Mucosa of gallbladder (tissue), 1 donor: ENCODE measurements at places on chromosomes 3 and 15. TPM values are rescaled to one million over a fixed set of nuclear protein-coding genes. Genes with fewer than 3 reads are reported as not detected.

ACAD9 gene
- 38.7 TPM for total RNA-seq

IL1RAP gene
- total RNA-seq: 35.4 TPM

ALPK3 gene
- 7.6 TPM for total RNA-seq

FAM43A gene
- total RNA-seq: 8.9 TPM

FBLN2 gene
- 44.3 TPM for total RNA-seq

ISLR2 gene
- 1.8 TPM for total RNA-seq

LIPH gene
- total RNA-seq: 34.0 TPM

GALNT15 gene
- total RNA-seq: 3.9 TPM

ACSBG1 gene
- total RNA-seq: 0.83 TPM

ABHD6 gene
- 23.4 TPM for total RNA-seq

GP5 gene
- 0.17 TPM for total RNA-seq

GRCh38 chr3:124097362-124098131, 105.6 kb upstream of the ROPN1 start:
- no peak for DNase-seq

GRCh38 chr3:169122416-169122815, 541.1 kb downstream of the MECOM start:
- DNase-seq: no peak

DNA sequence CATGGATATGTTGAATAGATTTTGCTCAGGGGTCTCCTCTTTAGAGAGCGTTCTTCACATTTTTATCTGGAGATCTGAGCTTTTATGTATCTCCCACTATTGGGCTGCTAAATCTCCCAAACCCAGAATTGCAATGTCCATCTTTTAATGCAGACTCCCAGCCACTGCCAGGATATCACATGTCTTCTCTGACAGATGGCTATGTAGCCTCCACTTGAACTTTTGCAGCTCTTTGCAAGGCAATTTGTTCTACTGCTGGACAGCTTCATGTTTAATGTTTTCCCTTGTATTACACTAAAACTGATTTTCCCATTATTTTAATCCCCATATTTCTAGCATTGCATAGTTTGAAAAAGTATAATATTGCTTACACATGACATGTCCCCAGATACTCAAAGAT, 177.2 kb downstream of the LPP start:
- DNase-seq: no peak

GRCh38 chr3:24886501-24886900, 391.9 kb upstream of the THRB start:
- DNase-seq: no peak

DNA sequence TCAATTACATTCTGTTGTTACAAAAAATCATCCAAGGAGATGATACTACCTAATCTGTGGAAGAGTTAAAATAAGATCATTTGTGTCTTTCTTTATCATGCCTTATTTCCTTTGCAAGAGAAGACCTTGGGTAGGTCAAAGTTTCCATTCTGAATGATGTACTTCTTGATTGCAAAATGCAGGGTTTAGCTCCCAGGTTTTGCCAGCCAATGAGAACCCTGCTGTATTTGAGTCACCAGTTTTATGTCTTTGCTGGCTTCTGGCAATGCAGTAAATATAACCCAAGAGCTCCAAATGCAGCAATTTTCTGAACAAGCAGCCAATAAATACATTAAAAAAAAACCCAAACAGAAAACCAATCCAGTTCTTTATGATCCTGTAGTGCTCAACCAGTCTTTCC, 204.9 kb downstream of the CADPS start:
- DNase-seq: no peak

- no peak for DNase-seq
Measured at GRCh38 chr3:182848906-182849305, 55.6 kb downstream of the ATP11B start.

DNA sequence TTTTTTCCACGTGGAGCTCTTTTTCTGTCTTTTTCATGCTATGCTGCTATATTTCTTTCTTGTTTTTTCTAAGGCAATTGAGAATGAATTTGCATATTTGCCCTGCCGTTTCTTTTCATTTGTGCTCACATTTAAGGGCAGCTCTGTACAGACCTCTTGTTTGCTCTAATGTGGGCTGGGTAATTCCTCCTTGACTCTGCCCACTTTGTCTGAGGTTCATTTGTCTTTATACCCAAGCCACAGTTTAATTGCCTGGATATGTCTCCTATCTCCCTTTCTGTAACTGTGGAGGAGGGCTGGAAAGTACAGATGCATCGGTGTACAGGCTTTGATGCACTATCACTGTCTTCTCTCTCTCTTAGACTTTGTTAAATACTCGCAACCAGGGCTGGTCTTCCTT, 195.9 kb downstream of the EPHB1 start:
- DNase-seq: no peak

DNA sequence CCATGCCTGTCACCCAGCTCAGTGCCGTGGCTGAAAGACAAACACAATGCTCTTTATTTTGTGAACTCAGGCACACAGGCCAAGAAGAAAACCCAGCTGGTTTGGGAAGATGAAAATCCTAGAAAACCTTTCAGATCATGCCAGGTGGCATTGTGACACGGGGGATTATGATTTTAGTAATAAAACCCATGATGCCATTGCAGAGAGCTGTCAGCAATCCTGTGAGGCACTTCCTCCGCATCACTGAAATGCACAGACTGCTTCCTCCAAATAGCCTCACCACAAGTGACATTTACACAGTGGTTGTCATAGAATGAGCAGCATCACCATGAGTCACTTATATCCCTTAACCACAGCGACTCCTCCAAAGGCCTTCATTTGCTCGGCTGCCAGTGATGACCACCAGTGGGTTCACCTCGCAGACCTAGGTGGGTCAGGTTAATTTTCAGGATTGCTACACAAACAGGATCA, 22.7 kb downstream of the ABHD6 start:
- no peak for DNase-seq

GRCh38 chr3:6785726-6786125, 75.2 kb upstream of the GRM7 start:
- DNase-seq: no peak

DNA sequence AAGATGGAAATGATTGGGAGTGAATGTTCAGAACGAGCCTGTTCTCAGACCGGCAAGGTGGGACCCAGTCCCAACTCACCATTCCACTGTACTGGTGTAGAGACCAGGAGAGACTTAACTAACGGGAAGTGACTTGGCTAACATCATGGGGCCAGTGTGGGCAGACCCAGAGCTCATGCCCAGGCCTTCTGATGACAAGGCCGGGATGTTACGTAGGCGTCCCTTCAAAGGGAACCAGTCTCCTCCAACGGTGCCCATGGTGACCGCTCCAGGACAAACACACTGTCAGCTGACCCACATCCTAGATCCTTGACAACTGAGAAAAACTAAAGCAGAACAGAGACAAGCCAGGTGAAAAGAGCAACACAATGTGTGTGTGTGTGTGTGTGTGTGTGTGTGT, 128.4 kb upstream of the HACD2 start:
- DNase-seq: no peak

DNA sequence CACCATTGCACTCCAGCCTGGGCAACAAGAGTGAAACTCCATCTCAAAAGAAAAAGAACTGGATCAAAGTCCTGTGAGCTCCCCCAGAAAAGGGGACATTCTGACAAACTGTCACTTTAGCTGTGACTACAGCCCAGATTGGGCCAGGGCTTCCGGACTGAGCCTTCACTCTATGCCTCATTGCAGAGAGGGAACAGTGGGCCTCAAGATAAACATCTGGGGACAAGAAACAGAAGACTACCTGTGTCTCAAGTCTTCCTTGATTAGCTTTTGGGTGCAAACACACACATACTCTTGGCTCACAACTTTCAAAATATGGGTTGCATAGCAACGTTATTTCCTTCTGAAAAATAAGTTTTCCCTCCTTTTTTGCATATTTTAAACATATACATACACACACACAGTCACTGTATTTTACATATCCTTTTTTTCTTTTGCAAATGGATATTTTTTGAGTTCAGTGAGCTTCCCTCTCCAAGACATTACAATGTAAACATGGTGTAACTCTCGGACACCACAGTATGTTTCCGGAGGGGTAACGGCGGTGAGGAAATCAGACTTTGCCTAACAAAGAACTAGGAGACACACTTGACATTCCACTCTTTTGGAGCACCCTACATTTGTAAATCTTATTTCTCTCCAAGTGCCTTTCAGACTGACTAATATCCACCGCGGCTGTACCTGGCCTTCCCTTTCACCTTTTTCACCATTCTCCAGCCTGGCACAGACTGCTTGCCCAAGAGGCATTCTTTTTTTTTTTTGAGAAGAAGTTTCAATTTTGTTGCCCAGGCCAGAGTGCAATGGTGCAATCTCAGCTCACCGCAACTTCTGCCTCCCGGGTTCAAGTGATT, 3.5 kb downstream of the TKT start:
- DNase-seq: no peak

DNA sequence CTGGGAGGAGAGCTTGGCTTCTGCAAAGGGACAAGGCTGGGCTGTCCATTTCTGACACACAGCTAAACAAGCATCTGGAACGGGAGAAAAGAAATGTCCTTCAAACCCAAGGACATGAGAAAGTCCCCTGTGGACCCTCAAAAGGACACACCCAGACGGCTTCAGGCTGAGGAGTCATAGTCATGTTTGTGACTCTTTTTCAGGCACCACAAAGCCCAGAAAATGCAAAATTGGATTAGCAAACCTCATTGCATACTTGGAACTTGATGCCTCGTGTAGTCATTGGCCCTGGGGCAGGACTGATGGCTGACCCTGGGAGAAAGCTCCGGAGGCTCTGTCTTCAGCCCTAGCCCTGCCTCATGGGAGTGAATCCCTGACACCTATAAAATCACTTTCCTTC, 21.5 kb downstream of the FAM174B start:
- DNase-seq: no peak

- no peak for DNase-seq
Measured at GRCh38 chr3:134350266-134350665, 24.0 kb downstream of the AMOTL2 start.

GRCh38 chr3:15271785-15272381, 60.5 kb downstream of the SH3BP5 start:
- no peak for DNase-seq

DNA sequence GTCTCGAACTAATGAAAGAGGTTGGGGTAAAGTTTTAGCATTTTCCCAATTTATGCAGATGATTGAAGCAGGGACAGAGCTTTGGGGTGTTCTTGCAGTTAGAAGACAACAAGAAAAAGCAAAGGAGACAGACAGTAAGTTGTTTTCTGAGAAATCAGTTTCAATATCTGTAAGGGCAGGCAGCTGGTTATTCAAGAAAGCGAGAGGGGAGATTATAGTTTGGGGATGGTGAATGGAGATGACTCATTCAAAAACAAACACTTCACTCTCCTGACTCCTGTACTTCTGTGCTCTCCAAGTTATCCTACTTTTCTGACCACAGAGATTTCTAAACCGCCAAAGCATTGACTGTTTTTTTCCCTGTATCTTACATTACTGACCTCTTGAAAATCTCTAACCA, 352.0 kb downstream of the GAP43 start:
- DNase-seq: no peak

- no peak for DNase-seq
Measured at GRCh38 chr3:100245136-100245535, 15.7 kb upstream of the TBC1D23 start.

- DNase-seq: no peak
Measured at GRCh38 chr15:63505842-63506222, 1.4 kb downstream of the USP3 start.

DNA sequence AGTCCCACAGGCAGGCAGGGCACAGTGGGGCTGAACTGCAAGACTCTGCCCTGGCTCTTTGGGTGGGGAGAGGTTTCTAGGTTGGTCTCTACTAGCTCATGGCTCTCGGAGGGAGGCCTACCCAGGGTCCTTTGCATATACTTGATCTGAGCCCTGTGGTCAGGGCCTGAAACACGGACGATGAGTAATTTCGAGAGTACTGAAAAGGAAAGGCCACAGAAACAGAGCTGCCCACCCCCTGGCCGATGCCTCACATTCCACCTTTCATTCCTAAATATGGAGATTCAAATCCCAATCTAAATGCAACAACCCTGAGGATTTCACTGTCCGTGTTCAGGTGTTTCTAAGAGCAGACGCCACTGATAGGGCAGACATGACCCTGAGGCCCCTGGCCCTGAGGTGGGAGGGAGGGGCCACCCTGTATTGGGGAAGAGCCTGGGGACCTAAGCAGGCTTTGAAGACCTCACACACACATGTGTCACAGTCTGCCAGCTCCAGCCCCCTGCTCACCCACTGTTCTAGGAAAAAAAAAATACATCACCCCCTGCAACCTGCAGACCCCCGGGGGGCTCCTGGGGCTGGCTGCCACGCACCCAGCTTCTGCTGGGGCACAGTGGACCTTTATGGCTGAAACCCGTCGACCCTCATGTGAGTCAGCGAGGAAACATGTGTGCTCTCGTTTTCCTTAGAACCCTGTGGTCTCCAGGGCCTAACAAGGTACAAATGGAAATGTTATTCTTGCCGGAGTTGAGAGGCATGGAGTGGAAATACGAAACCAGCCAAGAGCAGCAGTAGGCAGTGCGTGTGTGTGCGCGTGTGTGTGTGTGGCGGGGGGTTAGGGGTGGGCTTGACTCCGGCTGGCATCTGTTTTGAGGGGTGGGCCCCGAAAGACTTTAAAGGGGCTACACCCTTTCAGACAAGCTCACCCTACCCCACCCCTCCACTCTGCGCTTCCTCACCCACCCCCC, 112.7 kb downstream of the CHSY1 start:
- no peak for DNase-seq

DNA sequence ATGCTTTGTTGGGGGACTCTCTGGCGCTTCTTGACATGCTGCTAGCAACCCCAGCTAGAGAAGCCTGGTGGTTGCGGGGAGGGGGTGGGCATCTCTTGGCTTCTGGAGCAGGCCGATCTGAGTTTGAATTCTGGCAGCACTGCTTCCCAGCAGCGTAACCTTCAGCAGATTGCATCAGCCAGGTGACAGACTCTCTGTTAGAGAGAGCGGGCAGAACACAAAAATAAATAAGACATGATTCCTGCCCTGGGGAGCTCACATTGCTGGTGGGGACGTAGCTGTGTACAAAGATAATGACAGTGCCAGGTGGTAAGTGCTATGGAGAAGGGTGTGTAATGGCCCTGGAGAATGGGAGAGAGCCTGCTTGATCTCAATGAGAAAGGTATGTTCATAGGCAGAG, 87.4 kb downstream of the THSD4 start:
- DNase-seq: no peak

GRCh38 chr3:65246561-65246960, 558.8 kb upstream of the ADAMTS9 start:
- no peak for DNase-seq

GRCh38 chr15:89395461-89395871, 60.8 kb upstream of the POLG start:
- no peak for DNase-seq

DNA sequence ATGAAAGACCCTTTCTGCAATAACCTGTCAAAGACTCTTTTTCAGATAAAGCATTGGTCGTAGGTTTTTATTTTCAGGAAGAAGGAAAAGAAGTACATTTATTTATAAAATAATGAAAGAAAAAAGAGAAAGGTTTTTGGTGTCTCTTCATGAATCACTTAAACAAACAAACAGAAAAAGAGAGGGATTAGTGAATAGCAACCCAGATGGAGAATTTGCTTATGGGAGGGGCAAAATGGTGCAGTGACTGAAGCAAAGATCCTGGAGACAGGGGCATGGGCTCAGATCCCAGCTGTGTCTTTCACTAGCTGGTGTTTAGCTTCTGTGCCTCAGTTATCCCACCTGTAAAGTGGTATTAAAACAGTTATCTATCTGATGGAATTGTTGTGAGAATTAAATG, 78.6 kb upstream of the PFN2 start:
- DNase-seq: no peak
